ENCODE measurements at places on chromosomes 3 and 15. TPM values are rescaled to one million over a fixed set of nuclear protein-coding genes. Genes with fewer than 3 reads are reported as not detected.

DNA sequence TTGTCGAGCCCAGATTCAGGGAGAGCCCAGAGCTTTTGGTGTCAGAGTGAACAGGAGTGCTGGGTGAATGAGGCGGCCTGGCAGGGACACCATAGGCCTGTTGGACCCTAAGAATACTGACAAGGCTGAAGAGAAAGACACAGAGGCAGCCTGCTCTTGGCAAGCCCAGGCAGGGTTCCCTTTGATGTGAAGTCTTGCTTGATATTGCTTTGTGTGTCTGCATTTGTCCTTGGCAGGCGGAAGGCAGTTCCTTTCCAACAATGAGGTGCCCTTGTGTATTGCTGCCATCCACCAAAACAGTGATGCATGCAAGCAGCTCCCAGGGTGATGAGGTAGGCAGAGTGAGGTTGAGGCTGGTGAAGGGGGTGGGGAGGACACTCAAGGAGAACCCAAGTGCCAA, 152.7 kb upstream of the TSC22D2 start:
- no peak overlapping the region for H3K27ac ChIP-seq
- H3K27me3 ChIP-seq = no peaks in the 10 kb centered on the region
- no peaks in the 10 kb centered on the region for H3K4me1 ChIP-seq
- no peak for DNase-seq
- no peaks in the 10 kb centered on the region for H3K36me3 ChIP-seq
- no peak overlapping the region for H3K4me3 ChIP-seq

DNA sequence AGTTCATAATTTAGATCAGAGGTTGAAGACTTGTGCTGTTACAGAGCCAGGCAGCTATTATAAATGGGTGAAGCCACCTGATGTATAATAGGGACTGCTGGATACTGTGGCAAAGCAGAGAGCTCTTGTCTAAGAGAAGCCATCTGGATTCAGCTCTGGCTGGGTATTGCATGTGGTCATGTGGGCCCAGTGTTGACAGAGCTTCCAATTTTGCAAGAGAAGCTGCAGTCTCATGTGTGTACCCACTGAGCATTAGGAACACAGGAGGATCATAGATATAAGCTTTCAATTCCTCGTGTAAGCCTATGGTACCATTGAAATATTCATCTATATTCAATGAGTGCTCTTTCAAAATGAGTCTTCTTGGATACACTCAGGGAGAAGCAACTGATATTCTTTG, 303.9 kb upstream of the SLCO3A1 start:
- no peaks in the 10 kb centered on the region for H3K4me1 ChIP-seq
- no peak overlapping the region for H3K4me3 ChIP-seq
- no peak overlapping the region for H3K27ac ChIP-seq
- no peak for DNase-seq
- no peaks in the 10 kb centered on the region for H3K27me3 ChIP-seq

DNA sequence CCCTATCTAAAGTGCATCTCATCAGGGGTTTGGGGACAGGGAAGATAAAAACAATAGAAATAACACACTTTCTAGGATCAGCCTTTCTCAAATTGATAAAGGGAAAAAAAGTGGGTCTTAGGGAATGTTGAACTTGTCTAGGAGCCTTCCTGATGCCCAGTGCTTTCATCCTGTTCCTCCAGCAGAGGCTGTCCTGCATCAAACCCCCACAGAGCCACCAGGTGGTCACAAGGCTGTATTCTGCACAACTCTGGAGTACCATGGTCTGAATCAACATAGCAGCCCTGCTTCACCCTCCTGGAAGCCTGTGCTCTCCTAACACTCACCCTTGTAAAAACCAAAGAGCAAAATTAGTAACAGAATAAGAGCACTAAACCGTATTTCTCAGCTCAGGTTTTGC, 118.5 kb upstream of the SLC25A36 start:
- no peaks in the 10 kb centered on the region for H3K4me1 ChIP-seq
- no peak overlapping the region for H3K4me3 ChIP-seq
- no peaks in the 10 kb centered on the region for H3K27me3 ChIP-seq
- no peak for DNase-seq
- H3K36me3 ChIP-seq = no peaks in the 10 kb centered on the region

- H3K27me3 ChIP-seq = no peaks in the 10 kb centered on the region
- H3K4me3 ChIP-seq = no peak overlapping the region
- H3K36me3 ChIP-seq = no peaks in the 10 kb centered on the region
Measured at GRCh38 chr3:151168269-151169094, 34.5 kb downstream of the GPR171 start.

DNA sequence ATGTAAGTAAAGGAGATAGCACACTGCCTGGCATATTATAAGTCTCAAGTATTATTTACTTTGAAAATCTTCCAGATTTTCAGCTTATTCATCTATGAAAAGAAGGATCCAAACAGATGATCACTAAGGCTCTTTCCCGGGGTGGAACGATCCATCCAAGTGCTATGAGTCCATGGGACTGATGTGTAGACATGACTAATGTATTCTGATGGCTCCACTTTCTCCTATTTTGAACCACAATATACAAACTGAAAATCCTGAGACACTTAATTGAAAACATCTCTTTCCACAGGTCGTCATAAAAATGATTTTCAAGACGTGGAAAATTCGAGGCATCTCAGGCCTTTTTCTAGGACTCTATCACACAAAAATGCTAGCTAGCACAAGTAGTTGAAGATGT, 33.4 kb upstream of the CHRM5 start:
- no peaks in the 10 kb centered on the region for H3K36me3 ChIP-seq
- no peak overlapping the region for H3K4me3 ChIP-seq
- H3K27ac ChIP-seq = no peak overlapping the region
- H3K4me1 ChIP-seq = no peaks in the 10 kb centered on the region

SYNPR gene
- 0.09 TPM for total RNA-seq

DNA sequence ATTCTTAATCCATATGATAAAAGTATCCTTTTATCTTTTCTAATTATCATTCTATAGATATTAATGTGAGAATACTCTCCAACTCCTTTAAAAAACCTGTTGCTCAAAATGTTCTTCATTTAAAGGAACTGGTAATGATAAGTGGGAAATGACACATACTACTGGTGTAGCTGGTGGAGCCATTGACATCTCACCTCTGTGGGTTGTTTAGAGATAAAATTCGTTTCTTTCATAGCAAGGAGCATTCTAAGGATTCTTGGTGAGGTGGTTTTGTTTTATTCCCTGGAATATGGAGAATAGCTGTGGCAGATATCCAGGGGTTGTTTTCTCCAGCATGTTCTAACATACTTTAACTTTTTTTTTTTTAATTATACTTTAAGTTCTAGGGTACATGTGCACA, 299.8 kb upstream of the THBS1 start:
- H3K27me3 ChIP-seq = no peaks in the 10 kb centered on the region
- no peaks in the 10 kb centered on the region for H3K4me1 ChIP-seq
- DNase-seq = no peak
- no peaks in the 10 kb centered on the region for H3K36me3 ChIP-seq
- H3K4me3 ChIP-seq = no peak overlapping the region

- no peak overlapping the region for H3K4me3 ChIP-seq
- H3K27me3 ChIP-seq = no peaks in the 10 kb centered on the region
- no peaks in the 10 kb centered on the region for H3K36me3 ChIP-seq
Measured at GRCh38 chr15:48031466-48031865, 89.3 kb upstream of the SLC24A5 start.

ZWILCH gene
- 23.2 TPM for total RNA-seq

DNA sequence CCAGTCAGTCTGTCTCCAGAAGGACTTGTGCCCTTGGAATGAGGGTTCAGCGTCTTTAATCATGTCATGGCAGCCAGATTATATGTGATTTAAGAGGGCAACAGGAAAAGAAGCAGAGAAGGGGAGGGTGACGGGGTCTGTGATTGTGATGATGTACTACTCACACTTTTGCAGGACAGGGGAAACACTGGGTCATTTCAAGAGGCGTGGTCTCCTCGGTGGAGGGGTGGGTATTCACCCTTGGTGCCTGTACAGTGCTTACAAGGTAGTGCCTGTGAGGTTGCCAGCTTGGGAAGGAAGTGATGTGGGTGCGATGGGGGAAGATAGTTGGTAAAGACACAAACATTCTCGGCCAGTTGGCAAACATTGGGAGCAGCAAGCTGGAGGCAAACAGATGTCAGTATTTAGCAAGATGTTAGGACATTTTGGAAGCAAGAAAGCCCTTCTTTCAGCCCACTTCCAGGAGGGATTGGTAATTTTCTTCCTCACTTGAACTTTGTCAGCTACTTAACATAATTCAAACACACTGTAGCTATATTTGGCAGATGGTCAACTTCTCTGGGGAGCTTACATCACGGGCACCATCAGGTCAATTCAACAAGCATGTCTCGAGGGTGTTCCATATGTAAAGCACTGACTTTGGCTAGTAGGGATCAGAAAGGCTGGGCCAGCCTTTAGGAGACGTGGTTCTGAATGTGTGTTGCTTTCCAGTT, 71.4 kb upstream of the ROPN1 start:
- H3K36me3 ChIP-seq = no peaks in the 10 kb centered on the region
- H3K27ac ChIP-seq = no peak overlapping the region
- DNase-seq = no peak
- H3K4me1 ChIP-seq = no peaks in the 10 kb centered on the region
- no peaks in the 10 kb centered on the region for H3K27me3 ChIP-seq
- no peak overlapping the region for H3K4me3 ChIP-seq

GHSR gene
- not detected for total RNA-seq

DNA sequence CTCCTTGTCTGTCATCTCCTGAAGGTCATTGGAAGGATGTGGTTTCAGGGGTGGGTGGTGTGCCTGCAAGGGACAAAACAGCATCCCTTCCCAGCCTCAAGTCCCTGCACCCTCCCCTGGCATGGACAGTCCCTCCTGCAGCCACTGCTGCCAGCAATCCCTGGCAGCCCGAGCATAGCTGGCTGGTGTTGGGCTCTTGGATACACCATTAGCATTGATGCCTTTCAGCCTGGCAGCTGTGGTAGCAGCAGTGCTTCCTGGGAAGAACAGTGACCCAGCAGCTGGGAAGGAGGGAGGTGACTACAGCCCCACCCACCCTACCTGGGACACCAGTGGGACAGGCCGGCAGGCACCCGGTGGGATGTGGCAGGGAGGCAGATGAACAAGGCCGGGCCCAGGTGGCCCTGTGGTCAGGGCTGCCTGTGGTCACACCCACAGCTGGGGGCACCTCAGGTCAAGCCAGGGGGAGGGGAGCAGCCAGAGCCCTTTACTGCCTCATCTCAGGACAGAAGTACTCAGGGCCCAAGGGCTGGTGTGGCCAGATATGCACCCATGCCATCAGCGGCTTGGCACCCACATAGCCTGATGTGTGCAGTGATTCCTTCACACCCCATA, 32.9 kb upstream of the TMEM115 start:
- no peaks in the 10 kb centered on the region for H3K27me3 ChIP-seq
- no peaks in the 10 kb centered on the region for H3K4me1 ChIP-seq
- no peaks in the 10 kb centered on the region for H3K36me3 ChIP-seq
- no peak overlapping the region for H3K27ac ChIP-seq
- H3K4me3 ChIP-seq = no peak overlapping the region

DNA sequence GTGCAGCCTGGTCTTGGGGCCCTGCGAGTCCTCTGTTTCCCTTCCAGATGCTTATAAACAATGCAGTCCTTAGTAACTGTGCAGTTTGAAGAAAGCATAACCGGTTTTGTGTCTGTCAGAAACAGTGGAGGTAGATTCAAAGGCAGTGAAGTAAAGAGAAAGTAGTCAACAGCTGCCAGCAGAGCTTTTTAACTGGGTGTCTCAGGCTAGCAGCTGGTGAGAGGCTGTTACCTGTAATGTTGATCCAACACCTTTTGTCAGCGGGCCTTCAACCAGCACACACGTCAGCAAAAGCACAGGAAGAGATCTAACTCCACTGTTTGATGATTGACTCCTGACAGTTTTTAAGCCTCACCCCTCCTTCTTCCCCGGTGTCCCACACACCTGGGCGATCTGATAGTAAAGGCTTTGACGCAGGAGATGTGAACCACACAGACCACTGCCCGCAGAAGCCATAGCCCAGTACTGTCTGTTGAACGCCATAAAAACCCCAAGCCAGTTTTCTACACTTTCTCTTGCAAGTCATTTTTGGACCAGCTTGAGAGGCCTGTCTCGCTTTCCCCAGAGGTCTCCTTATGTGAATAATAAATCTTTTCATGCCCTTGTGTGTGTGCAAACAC, 178.0 kb downstream of the FMN1 start:
- DNase-seq = peak; percentile 72
- H3K27ac ChIP-seq = peak overlapping the region; percentile 99
- peaks cover 52% of the 10 kb centered on the region for H3K4me1 ChIP-seq
- H3K4me3 ChIP-seq = no peak overlapping the region

SLC15A2 gene
- total RNA-seq = 1.0 TPM

- H3K4me3 ChIP-seq = no peak overlapping the region
- no peaks in the 10 kb centered on the region for H3K36me3 ChIP-seq
- H3K27me3 ChIP-seq = no peaks in the 10 kb centered on the region
- H3K27ac ChIP-seq = no peak overlapping the region
- H3K4me1 ChIP-seq = peaks cover 2% of the 10 kb centered on the region
Measured at GRCh38 chr3:143830786-143831185, 17.5 kb downstream of the SLC9A9 start.
